ENCODE measurements at places on chromosomes 12 and 14.

GRCh38 chr14:104339829-104340228, 201.4 kb downstream of the KIF26A start:
- DNase-seq: no peak

- no peak for DNase-seq
Observed at GRCh38 chr12:133156125-133156690, 25.1 kb upstream of the ZNF268 start.

DNA sequence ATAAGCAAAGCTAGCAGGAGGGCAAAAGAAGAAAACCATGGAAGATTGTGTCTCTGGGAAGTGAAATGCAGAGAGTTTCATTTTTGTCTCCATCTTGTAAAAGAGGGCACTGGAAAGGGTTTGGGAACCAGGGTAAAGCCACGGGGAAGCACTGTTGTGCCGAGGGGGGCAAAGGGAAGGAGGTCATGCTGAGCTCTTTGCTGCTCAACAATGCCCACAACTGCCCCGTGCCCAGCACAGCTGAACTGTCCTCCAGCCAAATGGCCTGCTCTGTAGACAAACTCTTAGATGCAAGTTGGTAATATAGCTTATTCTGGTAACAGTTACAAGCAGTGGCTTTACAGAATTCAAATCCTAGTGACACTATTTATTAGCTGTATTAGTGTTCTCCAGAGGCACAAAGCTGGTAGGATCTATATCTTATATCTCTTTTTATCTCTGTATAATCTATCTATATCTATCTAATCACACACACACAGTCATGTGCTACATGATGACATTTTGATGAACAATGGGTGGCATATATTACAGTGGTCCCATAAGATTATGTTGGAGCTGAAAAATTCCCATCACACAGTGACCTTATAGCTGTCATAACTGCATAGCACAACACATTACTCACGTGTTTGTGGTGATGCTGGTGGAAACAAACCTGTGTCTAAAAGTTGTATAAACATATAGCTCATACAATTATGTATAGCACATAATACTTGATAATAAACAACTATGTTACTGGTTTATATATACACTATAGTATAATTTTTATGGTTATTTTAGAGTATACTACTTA, 203.4 kb upstream of the DDHD1 start:
- no peak for DNase-seq

DNA sequence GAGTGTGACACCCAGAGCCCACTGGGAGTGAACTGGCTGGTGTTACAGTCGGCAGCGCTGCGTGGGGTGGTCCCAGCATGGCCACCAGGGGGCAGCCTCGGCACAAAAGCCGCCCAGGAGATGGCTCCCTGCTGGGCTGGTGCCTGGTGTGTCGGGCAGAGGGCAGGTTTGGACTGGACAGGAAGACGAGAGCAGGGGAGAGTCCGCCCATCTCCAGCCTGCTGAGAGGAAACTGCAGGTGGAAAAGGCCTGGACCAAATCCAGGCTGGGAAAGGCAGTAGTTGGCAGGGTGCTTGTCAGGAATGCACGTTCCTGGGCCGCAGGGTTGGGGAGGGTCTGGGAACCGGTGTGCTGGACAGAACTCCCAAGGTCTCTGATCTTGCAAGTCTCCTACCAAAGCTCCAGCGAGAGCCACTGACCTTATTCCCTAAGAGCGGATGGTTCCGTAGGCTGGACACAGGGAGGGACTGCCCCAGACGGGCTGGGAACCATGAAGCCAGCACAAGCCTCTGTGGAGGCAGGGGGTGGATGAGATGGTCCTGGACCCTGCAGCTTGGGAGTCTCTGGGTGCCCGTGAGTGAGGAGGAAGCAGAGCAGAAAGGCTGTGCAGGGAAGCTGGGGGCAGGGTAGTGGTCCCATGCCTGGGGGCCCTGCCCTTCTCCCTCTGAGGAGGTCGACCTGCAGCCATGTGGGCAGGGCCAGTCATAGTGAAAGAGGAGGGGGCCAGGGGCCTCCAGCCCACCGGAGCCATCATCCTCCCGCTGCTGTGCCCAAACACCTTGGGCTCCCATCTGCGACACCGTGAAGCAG, 1.8 kb downstream of the AHNAK2 start:
- DNase-seq: no peak

- DNase-seq: no peak
Observed at GRCh38 chr12:49368240-49368600, 958 bp downstream of the SPATS2 start.

- no peak for DNase-seq
Observed at GRCh38 chr14:33480887-33481184, 470.0 kb downstream of the EGLN3 start.

DNA sequence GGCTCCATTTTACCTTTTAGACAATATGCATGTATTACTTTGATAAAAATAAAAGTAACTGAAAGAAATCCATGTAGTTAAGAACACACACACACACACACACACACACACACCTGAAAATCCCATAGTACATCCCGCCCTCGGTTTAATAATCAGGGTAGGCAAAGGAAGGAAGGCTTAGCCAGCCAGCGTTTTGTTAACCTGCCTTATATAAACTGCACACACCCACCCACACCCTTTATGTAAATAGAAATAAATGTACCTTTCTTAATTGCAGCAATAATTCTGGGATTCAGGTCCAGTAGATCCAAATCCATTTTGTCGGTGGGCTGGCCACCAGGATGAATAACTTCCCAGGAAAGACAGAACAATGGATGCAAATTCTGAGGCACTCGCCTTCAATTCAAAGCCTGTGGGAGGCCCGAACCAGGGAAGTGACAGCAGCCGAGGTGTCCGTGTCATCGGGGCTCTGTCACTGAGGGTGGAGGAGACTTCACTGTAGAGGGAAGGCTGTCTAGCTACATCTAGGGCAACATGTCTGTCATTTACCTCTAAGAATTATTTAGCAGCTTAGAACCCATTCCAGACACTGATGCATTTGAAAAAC, 4.4 kb downstream of the XRCC3 start:
- no peak for DNase-seq

DNA sequence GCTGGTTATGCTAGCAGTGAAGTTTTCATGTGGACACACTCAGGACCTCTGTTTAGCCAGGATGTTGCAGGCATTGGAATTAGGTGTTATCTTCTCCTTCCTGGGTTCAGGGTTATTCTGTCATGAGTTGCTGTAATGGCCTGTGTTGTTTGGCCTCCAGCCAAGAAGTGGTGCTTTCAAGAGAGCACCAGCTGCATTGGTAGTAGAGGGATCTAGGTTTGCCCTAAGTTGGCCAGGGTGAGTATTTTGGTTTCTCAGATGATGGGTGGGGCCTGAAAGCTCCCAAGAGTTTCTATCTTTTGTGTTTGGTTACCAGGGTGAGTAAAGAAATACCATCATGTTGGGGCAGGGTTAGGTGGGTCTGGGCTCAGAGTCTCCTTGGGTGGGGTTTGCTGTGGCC, 2.7 kb upstream of the GZMH start:
- no peak for DNase-seq

- DNase-seq: no peak
Observed at GRCh38 chr12:132176385-132176919, 32.2 kb downstream of the NOC4L start.

DNA sequence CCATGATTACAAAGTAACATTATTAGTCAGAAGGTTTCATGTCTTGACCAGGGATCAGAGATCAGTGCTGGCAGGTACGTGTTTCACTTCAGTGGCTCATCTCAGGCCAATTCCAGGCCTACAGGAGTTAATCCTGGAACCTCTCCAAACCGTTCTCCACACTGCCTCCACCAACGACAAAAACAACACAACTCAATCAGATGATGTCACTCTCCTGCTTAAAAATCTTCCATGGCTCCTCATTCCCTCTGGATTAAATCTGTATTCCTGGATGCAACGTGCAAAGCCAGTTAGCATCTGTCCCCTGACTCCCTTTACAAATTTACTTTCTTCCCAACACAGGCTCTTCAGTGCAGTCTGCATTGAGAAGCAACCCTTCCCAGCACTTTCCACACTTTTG, 34.3 kb upstream of the TXNRD1 start:
- no peak for DNase-seq

DNA sequence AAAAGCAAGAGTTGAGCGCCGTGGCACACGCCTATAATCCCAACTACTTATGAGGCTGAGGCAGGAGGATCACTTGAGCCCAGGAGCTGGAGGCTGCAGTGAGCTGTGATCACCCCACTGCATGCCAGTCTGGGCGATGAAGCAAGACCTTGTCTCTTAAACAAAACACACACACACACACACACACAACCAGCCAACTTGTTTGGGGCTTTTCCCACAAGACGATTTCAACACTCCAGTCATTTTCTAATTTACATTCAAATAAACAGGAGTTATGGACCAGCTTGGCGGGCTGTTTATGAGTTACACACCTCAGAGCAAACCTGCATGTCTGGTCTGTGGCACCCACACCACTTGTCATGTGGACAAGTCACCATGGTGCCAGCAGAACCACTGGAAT, 6.7 kb downstream of the GLTP start:
- DNase-seq: no peak

GRCh38 chr14:53148671-53149070, 4.5 kb downstream of the DDHD1 start:
- no peak for DNase-seq

GRCh38 chr12:117470804-117471203, 109.4 kb upstream of the NOS1 start:
- DNase-seq: no peak

- DNase-seq: no peak
Observed at GRCh38 chr12:17810399-17810798, 279.6 kb downstream of the RERGL start.

DNA sequence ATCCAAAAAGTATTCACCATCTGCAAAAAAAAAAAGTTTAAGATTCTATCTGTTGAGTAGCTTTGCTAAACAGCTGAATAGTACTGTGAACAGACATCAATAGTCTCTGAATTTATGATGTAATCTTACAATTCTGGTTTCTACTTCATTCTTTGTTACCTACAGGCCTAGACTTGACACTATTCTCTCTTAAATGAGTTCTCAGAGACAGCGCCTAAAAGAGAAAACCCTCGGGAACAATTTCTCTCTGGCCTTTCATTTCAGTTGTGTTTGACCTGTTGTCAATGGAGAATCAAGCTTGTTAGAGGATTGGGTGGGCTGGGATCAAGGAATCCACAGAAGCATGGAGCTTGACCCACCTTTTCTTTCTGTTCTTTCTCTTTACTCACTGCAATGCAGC, 5.9 kb upstream of the TWF1 start:
- DNase-seq: no peak

GRCh38 chr12:39780411-39780912, 160.9 kb upstream of the ABCD2 start:
- DNase-seq: no peak

- no peak for DNase-seq
Observed at GRCh38 chr14:91323031-91323430, 78.5 kb upstream of the GPR68 start.

DNA sequence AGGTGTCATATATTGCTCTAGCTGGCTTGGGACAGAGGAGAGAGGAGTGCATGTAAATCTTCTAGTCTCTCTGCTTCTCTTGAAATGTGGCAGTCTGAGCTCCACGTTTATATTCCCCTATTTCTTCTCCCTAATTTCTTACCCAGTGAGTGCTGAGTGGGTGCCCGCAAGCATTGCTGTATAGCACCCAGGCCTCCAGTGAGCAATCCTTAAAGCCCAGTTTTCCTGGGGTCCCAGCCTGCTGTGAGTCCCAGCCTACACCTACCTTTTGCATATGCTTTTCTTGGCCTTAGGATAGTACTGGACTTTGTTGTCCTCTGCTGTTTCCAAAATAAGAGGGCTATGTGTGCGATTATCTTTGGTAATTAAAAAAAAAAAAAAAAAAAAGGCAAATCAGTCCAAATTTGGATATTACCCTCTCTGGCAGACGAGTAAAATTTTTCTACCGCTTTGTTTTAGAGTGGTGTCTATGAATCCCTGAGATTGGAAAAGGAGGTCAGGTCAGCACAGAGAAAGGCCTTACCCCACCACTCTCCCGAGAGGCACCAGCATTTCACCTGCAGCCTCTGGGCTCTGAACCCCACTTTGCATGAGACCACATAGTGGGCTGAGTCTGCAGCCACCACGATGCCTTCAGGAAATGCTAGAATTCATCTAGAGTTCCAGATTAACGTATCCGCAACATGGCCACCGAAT, 1.1 kb downstream of the MGST1 start:
- DNase-seq: no peak

GRCh38 chr12:79019672-79020071, 155.1 kb downstream of the SYT1 start:
- DNase-seq: no peak

- no peak for DNase-seq
Observed at GRCh38 chr12:48816143-48816854, 2.0 kb upstream of the CACNB3 start.

DNA sequence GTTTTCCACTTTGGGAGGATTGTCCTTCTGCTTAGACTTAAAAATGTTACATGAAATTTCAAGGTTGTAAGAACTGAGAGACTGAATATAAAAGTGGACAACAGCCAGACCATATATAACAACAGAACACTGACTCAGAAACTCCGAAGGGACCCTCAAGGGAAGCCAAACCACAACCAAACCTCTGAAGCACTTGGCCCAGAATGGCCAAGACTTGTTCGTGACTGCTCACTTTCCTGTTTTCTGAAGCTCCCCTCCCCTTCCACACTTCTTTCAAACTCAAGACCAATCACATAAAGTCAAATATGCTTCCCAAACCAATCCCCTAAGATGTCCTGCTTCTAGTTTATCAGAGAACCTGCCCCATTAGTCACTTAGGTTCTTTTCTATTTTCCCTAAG, 13.7 kb downstream of the OR6J1 start:
- DNase-seq: no peak

GRCh38 chr14:38870296-38870836, 232.7 kb downstream of the SEC23A start:
- no peak for DNase-seq

DNA sequence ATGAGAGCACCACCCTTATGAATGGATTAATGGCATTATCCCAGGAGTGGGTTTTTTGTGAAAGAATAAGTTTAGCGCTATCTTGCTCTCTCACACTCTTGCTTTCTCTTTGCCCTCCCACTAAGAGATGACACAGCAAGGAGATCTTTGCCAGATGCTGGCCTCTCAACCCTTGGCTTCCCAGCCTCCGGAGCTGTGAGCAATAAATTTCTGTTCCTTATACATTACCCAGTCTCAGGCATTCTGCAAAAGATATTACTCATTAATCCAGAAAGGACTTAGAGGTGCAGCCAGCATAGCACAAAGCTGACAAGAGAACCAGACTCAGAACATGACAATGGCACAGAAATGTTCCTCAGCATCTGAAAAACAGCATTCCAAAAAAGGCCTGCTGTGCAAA, 190.6 kb downstream of the ITPR2 start:
- no peak for DNase-seq

- DNase-seq: no peak
Observed at GRCh38 chr12:111841236-111841749, 735 bp upstream of the MAPKAPK5 start.

DNA sequence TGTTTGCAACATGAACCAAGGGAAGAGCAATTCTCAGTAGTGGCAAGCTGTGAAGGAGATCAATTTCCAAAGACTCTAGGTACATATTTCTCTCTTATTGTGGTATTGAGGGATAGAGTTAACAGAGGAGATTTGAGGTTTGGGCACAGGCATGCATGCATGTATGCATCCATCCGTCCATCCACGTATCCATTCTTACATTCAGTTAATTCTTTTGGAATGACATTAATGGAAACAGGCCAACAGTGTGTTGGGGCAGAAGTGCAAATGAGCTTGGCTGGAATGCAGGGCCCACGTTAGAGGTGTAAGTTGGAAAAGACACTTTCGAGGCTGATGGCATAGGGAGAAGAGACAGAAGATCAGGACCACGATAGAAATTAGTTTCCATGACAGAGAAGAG, 216.9 kb upstream of the PELI2 start:
- no peak for DNase-seq

GRCh38 chr14:52146504-52146903, 77.6 kb upstream of the NID2 start:
- no peak for DNase-seq

All from NCI-H187 treated with DMSO at 0.1 percent for 48 hours (cell line).